ENCODE measurements at places on chromosomes 11 and 22. TPM values are rescaled to one million over a fixed set of nuclear protein-coding genes. Genes with fewer than 3 reads are reported as not detected.

APOA5 gene
- not detected for total RNA-seq

TMEM135 gene
- total RNA-seq = 11.0 TPM

CEP126 gene
- total RNA-seq = 0.81 TPM

OR5P2 gene
- total RNA-seq = not detected

DNA sequence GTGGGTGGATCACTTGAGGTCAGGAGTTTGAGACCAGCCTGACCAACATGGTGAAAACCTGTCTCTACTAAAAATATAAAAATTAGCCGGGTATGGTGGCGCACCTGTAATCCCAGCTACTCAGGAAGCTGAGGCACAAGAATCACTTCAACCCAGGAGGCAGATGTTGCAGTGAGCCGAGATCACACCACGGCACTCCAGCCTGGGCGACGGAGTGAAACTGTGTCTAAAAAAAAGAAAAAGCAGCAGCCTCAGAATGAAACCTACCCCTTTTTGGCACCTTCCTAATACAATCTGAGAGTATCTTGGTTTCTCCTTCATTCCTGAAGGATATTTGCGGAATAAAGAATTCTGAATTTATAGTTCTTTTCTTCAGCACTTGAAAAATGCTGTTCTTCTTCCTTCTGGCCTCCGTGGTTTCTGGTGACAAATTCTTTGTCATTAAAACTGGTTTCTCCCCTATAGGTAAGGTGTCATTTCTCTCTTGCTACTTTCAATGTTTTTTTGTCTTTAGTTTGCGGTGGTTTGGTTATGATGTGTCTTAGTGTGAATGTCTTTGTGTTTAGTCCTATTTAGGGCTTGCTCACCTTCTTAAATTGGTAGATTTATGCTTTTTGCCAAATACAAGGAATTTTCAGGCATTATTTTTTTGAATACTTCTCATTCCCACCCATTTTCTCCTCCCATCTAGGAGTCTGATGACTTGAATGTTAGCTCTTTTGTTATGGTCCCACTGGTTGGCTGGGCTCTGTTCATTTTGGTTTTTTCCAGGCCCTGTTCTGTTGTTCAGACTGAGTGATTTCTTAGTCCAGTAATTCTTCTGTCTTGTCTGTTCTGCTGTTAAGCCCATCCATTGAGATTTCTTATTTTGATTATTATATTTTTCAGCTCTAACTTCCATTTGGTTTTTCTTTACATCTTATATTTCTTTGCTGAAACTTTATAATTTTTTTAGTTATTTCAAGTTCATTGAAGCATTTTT is 15.4 kb downstream of the ASRGL1 start:
- no peak for DNase-seq

GRCh38 chr11:117513666-117514065 is 186.0 kb downstream of the CEP164 start:
- DNase-seq = no peak

DNA sequence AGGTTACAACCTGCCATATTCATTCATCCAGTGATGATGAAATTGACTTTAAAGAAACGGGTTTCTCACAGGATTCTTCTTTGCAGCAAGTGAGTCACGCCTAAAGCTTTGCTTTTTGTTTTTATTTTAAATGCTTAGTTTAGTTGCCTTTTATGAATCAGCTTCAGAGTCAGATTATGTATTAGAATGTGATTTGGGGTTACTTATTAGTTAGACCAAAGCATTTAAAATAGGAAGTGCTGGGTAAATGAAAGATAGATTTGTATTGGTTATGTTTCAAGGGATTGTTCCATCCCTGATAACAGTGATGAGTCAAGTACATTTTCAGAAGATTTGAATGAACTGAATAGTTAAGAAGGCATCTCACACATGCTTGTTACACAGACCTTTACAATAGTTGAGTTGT is 101.3 kb upstream of the GAL start:
- DNase-seq = no peak

DNA sequence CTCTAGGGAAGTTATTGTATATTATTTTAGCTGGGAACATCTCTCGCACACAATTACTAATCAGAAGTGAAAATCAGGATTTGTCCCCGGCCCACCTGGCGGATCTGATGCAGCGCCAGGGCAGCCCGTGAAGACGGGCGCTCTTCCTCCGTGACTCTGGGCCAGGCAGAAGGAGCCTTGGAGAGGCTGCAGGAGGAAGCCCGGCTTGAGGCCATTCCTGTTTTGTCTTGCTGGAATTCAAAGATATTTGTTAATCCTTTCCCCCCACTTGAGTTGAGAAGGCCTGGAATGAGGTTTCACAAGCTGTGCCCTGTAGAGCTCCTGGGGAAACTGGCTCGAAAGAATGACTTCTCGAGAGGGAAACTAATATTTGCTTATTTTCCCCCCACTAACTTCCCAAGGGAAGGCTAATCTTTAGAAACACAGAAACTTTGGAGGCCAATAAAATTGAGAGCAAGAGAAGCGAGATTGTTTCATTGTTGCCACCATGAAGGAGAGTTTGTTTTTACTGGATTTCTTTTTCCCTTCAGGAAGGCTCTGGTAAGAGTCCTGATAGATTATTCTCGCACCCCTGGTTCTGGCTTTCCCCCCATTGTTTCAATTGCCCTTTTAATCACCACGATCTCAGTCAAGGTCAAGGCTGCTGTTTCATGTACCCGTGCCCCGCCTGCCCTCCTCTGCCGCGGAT is 92.8 kb upstream of the SEPTIN5 start:
- no peak for DNase-seq

- no peak for DNase-seq
Measured at GRCh38 chr11:593347-593746, 17.1 kb downstream of the PHRF1 start.

DNA sequence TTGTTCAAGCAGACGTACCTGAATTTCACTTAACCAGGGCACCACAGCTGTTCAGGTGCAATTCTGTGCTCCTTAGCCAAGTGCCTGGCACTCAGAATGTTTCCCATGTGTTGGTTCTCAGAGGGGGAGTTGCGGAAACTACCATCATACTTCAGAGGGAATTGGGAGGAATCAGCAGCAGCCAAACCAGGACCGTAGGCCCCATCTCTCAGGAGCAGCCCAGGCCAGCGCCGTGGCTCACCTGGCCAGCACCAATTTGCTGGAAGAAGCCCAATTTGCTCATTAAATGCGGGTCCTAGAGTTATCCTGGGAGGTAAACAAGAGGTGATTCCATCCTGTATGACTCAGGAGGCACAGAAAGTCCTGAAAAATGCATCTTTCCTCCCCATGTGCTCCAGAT is 435.4 kb downstream of the BRD1 start:
- no peak for DNase-seq

DNA sequence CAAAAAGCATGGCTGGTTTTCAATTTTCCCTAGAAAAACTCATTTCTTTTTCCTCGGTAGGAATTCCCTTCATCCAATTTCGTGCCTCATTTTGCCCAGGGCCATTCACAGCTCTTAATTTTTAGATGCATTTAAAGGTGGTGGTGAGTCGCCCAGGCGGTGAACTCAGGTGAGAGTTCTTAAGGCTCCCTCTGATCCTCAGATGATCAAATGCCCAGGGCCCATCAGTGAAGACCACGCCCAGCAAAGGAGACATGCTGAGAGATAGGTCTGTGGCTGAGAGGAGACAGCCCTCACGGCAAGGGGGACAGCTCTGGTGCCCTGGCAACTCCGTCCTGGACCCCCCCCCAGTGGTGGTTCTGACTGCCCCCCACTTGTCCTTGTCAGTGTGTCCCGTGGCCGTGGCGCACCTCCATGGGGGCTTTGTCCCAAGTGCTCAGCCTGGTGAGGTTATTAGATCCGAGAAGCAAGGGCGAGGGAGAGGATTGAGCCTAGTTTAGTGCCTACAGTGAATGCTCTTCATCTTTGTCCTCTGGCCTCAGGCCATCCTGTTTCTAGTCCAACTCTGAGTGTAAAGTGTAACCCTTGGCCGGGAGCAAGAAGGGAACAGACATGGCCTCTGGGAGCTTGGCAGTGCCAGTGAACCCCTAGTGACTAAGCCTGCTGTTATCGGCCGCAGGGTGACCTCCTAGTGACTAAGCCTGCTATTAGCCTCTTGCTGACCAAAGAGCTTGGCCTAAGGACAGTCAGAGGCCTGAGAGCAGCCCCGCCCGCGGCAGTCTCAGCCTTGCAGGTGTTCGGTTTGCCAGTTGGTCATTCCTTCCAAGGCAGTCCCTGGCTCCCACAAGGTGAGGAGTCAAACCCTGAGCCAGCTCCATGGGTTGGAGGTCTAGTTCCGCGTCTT is 83.5 kb downstream of the CTTN start:
- DNase-seq = no peak

All from CD8-positive, alpha-beta T cell (primary cell).